Retinal pigment epithelial cell (primary cell): ENCODE measurements at places on chromosomes 1 and 21.

GRCh38 chr1:215595231-215595630, 28.1 kb downstream of the KCTD3 start:
- no peak for DNase-seq

DNA sequence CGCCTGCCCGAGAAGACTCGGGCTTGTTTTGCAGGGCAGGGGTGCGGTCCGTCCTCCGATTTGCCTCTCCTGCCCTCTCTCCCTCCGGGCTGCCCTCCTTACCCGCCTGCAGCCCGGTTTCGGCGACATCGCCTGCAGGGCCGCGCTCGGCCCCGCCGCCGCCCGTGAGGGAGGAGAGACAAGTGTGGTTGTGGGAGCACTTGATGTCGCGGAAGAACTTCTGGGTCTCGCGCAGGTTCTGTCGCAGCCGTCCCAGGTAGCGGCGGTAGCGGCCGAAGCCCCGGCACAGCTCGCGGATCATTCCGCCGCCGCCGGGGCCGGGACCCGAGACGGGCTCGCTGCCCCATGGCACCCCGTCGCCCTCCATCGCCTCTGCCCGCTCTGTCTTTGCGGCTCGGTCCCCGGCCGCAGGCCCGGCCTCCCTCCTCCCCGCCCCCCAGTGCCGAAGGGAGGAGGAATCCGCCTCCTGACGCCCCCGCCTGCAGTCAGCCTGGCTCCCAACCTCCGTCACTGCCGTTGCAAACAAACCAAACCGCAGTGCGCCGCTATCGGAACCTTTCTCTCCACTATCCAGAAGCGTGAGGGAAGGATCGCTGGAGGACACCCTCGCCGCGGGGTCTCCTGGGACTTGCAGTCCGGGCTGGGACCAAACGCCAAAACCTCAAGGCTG, at the start of gene DSTYK:
Gene DSTYK, minus strand, starts transcription at position 534 of the 670 bp plus-strand sequence. Its CDS starts 167 bp downstream, at position 367.
- peak; percentile 85 for DNase-seq

DNA sequence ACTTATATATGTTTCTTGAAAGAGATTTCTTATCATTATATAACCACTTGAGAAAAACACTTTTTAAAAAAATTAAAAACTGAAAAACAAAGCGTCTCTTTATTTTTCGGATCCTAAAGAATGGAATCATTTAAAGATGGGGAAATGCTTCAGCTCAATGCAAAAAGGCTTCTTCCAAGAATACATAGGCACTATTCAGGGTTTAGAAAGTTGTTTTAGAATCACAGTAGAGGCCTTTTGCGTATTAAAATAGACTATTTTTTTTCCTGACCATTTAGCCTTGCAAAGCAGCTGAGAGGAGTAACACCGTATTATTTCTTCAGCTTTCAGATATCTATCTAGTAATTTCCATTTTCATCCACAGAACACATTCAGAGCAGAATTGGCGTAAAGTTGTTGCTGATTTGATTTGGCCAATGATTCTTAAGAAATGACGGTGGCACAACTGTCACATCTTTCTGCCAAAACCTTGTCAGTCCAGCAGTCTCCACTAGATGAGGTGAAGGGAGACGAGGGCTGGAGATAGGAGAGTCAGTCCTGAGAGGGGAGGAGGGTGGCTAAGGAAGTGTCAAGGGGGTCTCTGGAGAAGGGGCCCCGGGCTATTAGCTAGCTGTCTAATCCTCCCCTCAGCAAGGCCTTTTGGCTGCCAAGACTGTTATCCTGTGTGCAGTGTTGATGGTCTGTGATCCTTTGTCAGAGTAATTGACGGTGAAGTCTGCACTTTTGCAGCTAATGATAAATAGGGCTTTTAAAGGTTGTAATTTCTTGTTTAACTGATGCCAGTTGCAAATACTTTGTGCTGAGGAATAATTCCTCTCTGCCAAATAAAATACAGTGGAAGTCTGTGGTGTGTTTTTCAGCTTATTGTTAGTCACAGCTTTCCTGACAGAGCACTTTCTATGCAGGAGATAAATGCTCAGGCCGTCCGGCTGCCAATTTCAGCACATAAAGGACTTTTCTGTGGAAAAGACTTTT, 34.7 kb downstream of the PRRX1 start:
- DNase-seq: no peak

- DNase-seq: peak; percentile 39
Observed at GRCh38 chr1:33181921-33182341, at the start of gene TRIM62. TSS of gene TRIM62 (minus strand) at chr1:33182043. CDS start at chr1:33181432, 611 bp downstream.

DNA sequence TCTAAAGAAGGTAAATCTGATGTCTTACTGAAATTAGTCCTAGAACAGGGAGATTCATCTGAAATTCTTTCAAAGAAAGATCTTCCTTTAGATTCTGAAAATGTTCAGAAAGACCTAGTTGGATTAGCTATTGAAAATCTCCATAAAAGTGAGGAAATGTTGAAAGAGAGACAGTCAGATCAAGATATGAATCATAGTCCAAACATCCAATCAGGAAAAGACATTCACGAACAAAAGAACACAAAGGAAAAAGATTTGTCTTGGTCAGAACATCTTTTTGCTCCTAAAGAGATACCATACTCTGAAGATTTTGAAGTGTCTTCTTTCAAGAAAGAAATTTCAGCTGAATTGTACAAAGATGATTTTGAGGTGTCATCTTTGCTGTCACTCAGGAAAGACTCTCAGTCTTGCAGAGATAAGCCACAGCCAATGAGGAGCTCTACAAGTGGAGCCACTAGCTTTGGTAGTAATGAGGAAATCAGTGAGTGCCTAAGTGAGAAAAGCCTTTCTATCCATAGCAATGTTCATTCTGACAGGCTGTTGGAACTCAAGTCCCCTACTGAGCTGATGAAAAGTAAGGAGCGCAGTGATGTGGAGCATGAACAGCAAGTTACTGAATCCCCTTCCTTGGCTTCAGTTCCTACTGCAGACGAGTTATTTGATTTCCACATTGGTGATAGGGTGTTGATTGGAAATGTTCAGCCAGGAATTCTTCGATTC, 61.6 kb upstream of the QSOX1 start:
- no peak for DNase-seq

GRCh38 chr1:177783051-177783450, 186.8 kb downstream of the SEC16B start:
- no peak for DNase-seq

DNA sequence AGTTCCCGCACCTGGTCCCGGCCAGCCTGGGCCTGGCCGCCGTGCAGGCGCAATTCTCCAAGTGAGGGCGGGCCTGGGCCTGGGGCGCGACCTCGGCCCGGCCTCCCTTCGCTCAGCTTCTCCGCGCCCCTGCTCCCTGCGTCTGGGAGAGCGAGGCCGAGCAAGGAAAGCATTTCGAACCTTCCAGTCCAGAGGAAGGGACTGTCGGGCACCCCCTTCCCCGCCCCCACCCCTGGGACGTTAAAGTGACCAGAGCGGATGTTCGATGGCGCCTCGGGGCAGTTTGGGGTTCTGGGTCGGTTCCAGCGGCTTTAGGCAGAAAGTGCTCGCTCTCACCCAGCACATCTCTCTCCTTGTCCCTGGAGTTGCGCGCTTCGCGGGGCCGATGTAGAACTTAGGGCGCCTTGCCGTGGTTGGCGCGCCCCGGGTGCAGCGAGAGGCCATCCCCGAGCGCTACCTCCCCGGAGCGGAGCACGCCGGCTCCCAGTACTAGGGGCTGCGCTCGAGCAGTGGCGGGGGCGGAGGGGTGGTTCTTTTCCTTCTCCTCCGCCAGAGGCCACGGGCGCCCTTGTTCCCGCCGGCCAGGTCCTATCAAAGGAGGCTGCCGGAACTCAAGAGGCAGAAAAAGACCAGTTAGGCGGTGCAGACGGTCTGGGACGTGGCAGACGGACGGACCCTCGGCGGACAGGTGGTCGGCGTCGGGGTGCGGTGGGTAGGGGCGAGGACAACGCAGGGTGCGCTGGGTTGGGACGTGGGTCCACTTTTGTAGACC, 1.2 kb downstream of the OLIG1 start:
- DNase-seq: no peak

DNA sequence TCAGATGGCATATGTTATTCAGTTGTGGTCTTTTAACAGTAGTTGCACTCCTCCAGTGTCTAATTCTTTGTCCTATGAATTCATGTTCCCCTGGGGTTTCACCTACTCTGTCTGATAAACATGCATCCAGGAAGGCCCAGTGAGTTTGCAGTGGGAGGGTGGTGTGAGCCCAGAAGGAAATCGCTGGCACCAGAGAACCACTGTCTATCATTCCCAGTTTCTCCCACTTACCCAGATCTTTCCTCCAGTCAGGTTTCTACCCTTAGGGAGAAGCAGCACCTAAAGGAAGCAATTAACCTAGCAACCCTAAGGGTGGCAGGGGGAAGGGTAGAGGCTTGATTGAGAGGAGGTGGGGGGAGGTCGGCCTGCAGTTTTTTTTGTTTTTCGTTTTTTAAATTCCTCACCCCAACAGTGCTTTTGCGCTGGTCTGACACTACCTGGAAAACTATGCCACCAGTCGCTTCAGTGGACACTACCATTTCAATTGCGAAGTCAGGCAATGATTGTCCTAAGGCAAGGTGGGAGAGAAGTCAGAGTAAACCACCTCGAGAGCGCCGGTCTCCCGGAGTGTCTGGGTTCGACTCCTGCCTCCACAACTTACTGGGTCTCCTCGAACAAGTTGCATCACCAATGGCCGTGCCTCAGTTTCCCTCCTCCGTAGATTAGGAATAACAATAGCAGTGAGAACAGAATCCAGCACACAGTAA, 766 bp upstream of the SLC44A3 start:
- DNase-seq: no peak

DNA sequence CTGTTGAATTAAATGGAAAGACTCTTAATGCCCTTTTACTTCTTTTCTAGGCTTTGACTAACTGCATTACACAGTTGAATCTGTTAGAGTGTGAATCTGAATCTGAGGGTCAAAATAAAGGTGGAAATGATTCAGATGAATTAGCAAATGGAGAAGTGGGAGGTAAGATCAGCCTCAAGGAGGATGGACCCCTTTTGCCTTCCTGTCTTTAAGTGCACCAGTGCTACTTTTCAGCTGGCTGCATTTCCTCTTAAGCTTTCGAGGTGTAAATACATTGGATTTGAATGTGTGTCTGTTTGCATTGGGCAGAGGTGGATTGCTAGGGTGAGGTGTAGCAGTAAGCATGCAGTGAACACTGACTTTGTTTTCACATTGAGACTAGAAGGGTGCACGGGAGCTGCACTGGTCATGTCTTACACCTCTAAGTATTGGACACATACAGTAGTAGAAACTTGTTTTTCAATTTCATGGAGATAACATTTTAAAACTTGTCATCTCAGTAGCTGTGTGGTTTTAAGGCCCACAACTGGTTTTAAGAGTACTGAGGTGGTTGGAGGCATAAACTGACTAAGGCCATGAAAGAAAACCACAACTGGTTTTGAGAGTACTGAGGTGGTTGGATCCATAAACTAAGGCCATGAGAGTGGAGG, 35.4 kb downstream of the MIA3 start:
- DNase-seq: no peak

DNA sequence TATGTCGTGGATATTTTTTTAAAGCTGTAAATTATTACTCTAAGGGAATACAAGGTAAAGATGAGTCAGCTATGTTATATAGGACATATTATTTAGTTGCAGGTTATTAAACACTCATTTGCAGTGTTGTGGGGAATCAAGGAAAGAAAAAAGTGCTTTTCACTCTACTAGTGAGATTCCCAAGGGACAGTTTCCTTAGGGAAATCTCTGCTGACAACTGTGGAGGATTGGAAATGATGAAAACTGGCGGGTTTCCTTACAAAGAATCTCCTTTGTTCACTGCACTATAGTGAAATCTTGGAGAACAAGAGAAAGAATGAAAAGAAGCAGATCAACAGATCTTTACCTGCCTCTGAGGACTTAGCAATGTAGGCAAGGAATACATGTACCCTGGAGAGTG, 24.5 kb upstream of the TRIM45 start:
- DNase-seq: no peak

- no peak for DNase-seq
Observed at GRCh38 chr1:198918920-198919319, 280.1 kb downstream of the PTPRC start.

- DNase-seq: no peak
Observed at GRCh38 chr1:14495381-14495780, 103.1 kb upstream of the KAZN start.

DNA sequence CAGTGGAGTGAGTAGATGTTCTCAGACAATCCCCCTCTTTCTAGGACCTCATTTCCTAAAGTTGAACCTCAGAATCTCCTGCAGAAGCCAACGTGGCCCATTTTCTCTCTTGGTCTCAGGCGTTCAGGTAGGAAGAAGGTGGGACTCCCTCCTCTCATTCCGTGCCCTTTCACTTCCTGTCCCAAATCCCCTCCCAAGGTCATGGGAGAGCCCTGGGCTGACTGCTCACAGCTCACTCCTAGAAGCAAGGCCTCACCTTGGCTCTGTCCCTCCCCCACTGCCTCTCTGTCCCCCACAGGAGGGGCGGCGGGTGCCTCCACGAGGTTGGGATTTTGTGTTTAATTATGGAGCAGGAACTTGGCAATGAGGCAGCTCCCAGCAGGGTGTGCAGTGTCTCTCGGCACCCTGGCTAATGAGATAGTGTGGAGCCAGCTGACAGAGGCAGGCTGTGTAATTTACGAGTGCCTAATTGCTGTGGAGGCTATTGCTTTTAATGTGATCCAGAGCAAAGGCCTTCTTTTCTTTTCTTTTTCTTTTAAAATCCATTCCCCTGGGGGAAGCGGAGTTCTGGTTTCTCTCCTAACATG, 9.1 kb upstream of the CDK18 start:
- no peak for DNase-seq

DNA sequence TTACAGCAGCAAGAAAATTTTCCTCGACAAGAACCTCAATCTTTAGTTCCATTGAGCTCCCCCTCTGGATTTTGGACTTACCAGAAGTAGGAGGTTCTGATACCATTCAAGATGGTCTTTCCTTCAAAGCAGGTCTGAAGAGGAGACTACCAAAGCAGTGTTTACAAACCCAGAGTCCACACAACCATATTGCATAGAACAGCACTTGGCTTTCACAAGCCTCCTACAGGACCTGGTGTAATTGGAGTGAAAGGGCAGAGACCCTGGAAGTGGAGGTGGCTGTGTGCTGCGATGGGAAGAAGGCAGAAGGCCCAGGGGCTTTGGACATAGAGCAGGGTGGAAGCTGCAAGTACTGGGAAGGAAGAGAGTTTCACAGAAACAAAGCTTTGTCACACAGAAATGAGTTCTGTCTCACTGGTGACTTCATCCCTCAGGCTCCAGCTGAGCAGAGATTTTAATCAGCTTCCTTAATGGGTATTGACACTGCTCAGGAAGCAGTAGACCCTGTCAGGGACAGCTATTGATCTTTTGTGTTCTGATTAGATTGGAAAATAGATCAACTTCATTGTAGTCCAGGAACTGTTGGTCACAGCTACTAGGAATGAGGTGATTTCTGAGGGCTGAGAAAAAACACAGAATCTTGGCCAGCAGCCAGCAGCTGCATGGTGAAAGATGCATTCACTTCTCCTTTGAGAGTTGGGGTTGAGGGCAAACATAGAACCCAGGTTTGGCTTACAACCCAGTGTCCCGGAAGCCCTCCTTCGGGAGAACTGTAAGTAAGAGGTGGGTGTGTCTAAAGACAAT, 124.0 kb downstream of the SYT2 start:
- DNase-seq: no peak

- DNase-seq: no peak
Observed at GRCh38 chr1:44103270-44104131, 15.1 kb upstream of the KLF17 start.

DNA sequence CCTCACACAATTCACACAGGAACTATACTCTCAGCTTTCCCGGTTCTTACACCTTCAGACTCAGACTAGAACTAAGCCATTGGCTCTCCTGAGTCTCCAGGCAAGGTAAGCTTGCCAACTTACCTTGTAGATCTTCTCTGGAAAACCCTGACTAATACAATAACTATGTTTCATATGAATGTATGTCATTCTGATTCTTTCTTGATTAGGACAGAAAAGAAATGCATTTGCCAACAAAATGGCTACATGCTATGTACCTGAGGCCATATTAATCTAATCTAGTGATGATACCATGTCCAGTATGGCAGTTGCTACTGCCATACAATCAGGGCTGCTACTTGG, 9.8 kb upstream of the ZSWIM5 start:
- DNase-seq: no peak
